Suprapubic skin (tissue), 4 donors: ENCODE measurements at places on chromosomes 13 and 19.

DNA sequence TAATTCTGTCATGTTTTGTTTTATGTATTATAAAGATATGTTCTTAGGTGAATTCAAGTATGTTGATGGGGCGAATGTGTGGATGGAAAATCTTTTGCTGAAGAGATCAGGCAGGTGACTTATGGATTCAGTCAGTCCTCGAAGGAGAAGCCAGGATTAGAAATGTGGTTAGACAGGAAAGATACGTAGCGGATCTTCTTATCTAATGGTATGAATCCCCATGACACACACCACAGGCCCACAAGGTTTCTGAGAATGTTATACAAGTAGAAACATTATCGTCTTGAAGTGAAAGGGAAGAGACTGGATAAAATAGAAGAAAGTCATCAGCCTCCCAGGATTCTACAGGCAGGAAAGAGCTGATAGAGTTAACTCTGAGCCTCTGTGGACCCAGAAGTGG lies 69.0 kb upstream of the RFXAP start:
- no peak overlapping the region for H3K4me3 ChIP-seq
- no peaks in the 10 kb centered on the region for H3K4me1 ChIP-seq
- no peaks in the 10 kb centered on the region for H3K36me3 ChIP-seq

DNA sequence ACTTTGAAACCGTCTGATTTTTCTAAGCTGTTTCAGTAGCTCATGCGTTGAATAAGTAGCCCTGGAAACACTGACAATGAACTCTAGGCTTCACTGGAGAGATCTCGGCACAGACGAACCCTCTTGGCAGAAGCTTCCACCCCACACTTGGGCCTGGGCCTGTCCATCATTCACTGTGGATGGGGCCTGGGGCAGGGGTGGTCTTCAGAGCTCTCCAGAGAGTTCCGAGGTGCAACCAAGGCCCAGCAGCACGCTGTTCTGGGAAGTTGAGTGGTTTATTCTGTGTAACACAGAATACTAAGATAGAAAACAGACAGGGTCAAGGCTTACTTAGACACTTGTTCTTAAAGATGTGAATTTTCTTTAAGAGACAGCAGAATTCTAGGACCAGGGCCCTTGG lies 21.9 kb downstream of the NAXD start:
- no peak overlapping the region for H3K4me3 ChIP-seq
- no peaks in the 10 kb centered on the region for H3K4me1 ChIP-seq
- DNase-seq = no peak

GRCh38 chr13:31350560-31350959 lies 150.8 kb downstream of the B3GLCT start:
- H3K36me3 ChIP-seq = no peaks in the 10 kb centered on the region
- H3K27me3 ChIP-seq = peaks cover 13% of the 10 kb centered on the region
- no peaks in the 10 kb centered on the region for H3K4me1 ChIP-seq
- H3K27ac ChIP-seq = no peak overlapping the region
- DNase-seq = no peak

GRCh38 chr19:3966051-3967017 lies 4.6 kb downstream of the DAPK3 start:
- DNase-seq = no peak
- no peak overlapping the region for H3K4me3 ChIP-seq
- no peak overlapping the region for H3K27ac ChIP-seq
- no peaks in the 10 kb centered on the region for H3K27me3 ChIP-seq

DNA sequence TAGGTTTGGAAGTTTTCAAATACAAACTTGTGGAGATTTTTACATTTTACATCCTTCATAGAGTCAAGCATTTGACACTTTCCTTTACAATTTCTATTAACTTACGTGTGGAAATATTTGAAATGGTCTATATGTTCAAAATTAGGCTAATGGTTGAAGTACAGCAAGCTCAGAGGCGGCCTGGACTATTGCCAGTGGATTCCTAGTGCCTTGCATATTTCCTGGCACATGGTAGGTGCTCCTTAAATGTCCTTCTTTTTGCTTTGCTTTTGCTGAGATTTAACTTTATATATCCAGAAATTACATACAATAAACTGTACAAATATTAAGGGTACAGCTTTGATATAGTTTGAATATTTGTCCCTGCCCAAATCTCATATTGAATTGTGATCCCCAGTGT lies 93.9 kb downstream of the UBL3 start:
- no peak overlapping the region for H3K27ac ChIP-seq
- H3K4me3 ChIP-seq = no peak overlapping the region
- H3K27me3 ChIP-seq = no peaks in the 10 kb centered on the region
- H3K4me1 ChIP-seq = no peaks in the 10 kb centered on the region
- H3K36me3 ChIP-seq = no peaks in the 10 kb centered on the region
- no peak for DNase-seq

DNA sequence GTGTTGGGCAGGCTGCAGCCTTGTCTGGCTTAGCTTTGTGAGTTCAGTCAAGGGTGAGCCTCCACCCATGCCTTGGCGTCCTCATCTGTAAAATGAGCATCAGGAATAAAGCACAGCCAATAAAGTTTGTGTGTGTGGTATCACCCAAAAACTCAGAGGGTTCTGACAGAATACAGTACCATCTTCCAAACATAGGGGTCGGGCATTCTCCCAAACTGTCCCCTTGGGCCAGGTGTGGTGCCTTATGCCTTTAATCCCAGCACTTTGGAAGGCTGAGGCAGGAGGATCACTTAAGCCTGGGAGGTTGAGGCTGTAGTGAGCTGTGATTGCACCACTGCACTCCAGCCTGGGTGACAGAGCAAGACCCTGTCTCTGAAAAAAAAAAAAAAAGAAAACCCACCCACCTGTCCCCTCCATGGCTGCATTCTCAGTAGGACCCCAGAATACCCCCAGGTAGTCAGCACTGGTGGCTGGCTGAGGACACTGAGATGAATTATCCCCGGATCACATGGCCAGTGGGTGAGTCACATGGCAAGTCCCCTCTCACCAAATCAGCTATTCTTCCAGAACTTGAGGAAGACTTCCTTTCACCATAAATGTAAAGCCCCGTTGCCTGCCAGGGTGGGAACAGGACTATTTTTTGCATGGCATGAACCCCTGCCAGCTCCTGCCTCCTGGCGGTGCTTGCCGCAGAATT lies 18.6 kb downstream of the POP4 start:
- H3K4me3 ChIP-seq = no peak overlapping the region
- H3K36me3 ChIP-seq = no peaks in the 10 kb centered on the region
- no peak for DNase-seq

GRCh38 chr13:85379991-85380390 lies 419.2 kb downstream of the SLITRK6 start:
- no peaks in the 10 kb centered on the region for H3K36me3 ChIP-seq
- no peaks in the 10 kb centered on the region for H3K27me3 ChIP-seq
- DNase-seq = no peak
- no peaks in the 10 kb centered on the region for H3K4me1 ChIP-seq
- no peak overlapping the region for H3K4me3 ChIP-seq
- no peak overlapping the region for H3K27ac ChIP-seq

GRCh38 chr19:33199441-33200265 lies 5.5 kb downstream of the LRP3 start:
- H3K27me3 ChIP-seq = no peaks in the 10 kb centered on the region
- peaks cover 8% of the 10 kb centered on the region for H3K4me1 ChIP-seq
- DNase-seq = no peak
- H3K36me3 ChIP-seq = peaks cover 20% of the 10 kb centered on the region
- no peak overlapping the region for H3K27ac ChIP-seq
- no peak overlapping the region for H3K4me3 ChIP-seq

- no peak overlapping the region for H3K4me3 ChIP-seq
- H3K36me3 ChIP-seq = no peaks in the 10 kb centered on the region
- no peak for DNase-seq
- no peaks in the 10 kb centered on the region for H3K4me1 ChIP-seq
Observed at GRCh38 chr13:99469041-99469440, 32.2 kb upstream of the TM9SF2 start.

DNA sequence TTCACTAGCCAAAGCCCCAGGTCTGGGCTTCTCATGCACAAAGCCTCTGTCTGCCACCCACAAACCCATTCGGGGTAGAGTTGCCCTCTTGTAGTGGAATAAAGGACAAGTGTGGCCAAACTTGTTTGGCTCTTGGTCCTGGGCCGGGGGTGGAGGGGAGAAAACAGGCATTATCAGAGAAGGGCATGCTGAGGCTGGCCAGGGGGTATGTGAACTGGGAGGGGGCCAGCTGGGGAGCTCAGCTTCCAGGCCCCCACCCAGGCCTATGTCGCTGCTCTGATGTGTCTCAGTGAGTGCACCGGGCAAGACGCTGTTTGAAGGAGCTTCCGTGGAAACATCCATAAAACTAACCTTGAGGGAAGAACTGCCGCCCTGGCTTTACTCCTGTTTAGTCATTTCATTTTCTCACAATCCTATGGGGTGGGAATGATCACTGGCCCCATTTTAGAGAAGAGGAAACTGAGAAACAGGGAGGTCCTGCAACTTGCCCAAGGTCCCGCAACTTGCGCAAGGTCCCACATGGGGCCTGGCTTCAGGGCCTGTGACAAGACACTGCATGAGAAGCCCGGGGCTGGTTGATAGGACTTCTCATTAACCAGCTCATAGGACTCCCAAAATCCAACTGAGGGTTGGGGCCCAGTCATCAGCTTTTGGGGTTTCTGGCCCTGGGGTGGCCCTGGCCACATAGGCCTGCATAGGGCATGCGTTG lies 30.8 kb downstream of the CCNE1 start:
- peaks cover 24% of the 10 kb centered on the region for H3K4me1 ChIP-seq
- peak overlapping the region; percentile 68 for H3K4me3 ChIP-seq
- H3K27ac ChIP-seq = no peak overlapping the region
- peaks cover 23% of the 10 kb centered on the region for H3K27me3 ChIP-seq
- no peak for DNase-seq

- no peaks in the 10 kb centered on the region for H3K36me3 ChIP-seq
- peaks cover 16% of the 10 kb centered on the region for H3K4me1 ChIP-seq
- no peak overlapping the region for H3K27ac ChIP-seq
- H3K27me3 ChIP-seq = no peaks in the 10 kb centered on the region
Observed at GRCh38 chr13:51822106-51822815, 18.3 kb upstream of the DHRS12 start.

DNA sequence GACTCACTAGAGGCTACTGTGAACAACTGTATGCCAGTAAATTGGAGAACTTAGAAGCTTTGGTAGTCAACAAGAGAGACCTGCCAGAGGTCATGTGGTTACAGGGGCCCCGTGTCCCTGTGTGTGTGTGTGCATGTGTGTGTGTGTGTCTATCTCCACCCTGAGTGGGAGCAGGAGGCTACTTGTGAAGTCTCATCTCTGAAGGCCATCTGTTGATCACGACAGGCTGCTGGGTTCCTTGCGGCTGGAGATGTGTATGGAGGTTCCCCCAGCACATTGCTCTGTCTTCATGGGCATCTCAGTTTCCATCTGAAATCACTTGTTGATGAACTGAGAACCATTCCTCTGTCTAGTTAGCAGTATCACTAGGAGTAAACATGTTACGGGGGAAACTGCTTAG lies 58.2 kb upstream of the TEX29 start:
- DNase-seq = no peak
- H3K4me1 ChIP-seq = no peaks in the 10 kb centered on the region
- H3K36me3 ChIP-seq = peaks cover 50% of the 10 kb centered on the region

- no peaks in the 10 kb centered on the region for H3K36me3 ChIP-seq
- no peak overlapping the region for H3K4me3 ChIP-seq
- peaks cover 33% of the 10 kb centered on the region for H3K4me1 ChIP-seq
- H3K27ac ChIP-seq = no peak overlapping the region
- H3K27me3 ChIP-seq = no peaks in the 10 kb centered on the region
Observed at GRCh38 chr13:27617881-27618321, 2.4 kb downstream of the LNX2 start.

DNA sequence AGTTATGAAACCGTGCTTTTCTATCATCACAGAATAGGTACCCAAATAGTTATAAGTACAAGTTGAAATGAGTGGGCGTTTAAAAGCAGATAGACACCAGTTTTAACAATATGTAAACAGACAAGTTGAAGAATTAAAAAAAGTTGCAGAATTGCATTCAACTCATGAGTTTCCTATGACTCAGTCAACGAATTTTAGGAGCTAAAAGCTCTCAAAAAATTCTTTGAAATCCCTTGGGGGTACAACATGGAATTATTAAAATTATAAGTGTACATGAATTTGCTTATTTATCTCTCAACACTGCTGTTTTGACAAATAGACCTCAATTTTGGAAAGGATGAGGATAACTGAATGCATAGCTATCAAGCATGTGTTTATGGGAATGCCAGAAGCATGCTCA lies 693.4 kb downstream of the PCDH9 start:
- H3K4me3 ChIP-seq = no peak overlapping the region
- no peak for DNase-seq
- no peaks in the 10 kb centered on the region for H3K36me3 ChIP-seq
- H3K27ac ChIP-seq = no peak overlapping the region
- no peaks in the 10 kb centered on the region for H3K27me3 ChIP-seq

GRCh38 chr19:17775245-17775927 lies 19.6 kb upstream of the B3GNT3 start:
- H3K4me3 ChIP-seq = no peak overlapping the region
- no peak for DNase-seq
- H3K36me3 ChIP-seq = no peaks in the 10 kb centered on the region

DNA sequence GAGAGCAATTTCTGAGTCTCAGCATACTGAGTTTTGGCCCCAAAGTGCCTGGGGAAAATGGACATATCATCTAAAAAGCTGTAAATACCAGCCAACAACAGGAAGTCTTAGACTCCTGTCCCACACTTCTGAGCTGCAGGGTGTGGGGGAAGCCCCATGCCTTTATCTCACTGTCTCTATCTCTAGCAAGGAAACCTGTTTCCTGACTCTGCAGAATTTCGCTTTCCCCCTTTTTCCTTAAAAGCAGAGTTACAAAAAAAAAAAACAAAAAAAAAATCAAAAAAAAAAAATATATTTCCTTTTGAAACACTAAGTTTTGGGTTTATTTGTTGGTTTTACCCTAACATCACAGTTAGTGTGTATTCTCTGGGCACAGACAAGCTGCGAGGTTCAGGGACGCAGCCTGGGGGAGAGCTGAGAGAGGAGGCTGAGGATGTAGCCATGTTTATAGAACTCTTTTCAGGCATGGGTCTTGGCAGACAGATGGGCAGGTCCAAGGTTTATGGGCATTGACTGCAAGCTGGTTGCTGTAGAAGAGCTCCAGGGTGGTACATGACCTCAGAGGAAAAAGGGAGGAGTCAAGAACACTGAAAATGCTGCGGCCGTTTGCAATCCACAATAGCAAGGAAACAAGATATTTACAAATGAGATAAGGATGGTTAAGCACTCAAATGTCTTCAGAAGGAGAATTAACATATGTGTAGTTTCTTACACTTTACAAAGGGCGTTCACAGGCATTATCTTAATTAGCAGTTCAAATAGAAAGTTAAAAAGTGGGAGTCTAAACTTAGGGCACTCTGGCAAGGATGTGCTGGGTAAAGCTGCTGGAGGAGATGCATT lies 4.9 kb downstream of the MBNL2 start:
- peaks cover 49% of the 10 kb centered on the region for H3K4me1 ChIP-seq
- no peaks in the 10 kb centered on the region for H3K27me3 ChIP-seq
- H3K4me3 ChIP-seq = peak overlapping the region; percentile 57
- no peaks in the 10 kb centered on the region for H3K36me3 ChIP-seq

GRCh38 chr13:107370015-107370785 lies 802.3 kb upstream of the ARGLU1 start:
- DNase-seq = no peak
- no peaks in the 10 kb centered on the region for H3K27me3 ChIP-seq
- H3K27ac ChIP-seq = no peak overlapping the region
- no peak overlapping the region for H3K4me3 ChIP-seq

- no peaks in the 10 kb centered on the region for H3K36me3 ChIP-seq
- no peak overlapping the region for H3K27ac ChIP-seq
- peaks cover 31% of the 10 kb centered on the region for H3K27me3 ChIP-seq
Observed at GRCh38 chr19:30148039-30148790, 206.2 kb downstream of the URI1 start.

GRCh38 chr19:47495478-47496372 lies 11.7 kb upstream of the KPTN start:
- no peak overlapping the region for H3K27ac ChIP-seq
- H3K27me3 ChIP-seq = no peaks in the 10 kb centered on the region
- peaks cover 31% of the 10 kb centered on the region for H3K4me1 ChIP-seq
- peaks cover 93% of the 10 kb centered on the region for H3K36me3 ChIP-seq
- H3K4me3 ChIP-seq = no peak overlapping the region
- no peak for DNase-seq

- H3K27ac ChIP-seq = peak overlapping the region; percentile 59
- H3K4me1 ChIP-seq = peaks cover 70% of the 10 kb centered on the region
- H3K36me3 ChIP-seq = no peaks in the 10 kb centered on the region
Observed at GRCh38 chr19:7870571-7871436, 3.4 kb downstream of the PRR36 start.
